NCI-H510A treated with DMSO at 0.1 percent for 48 hours (cell line): ENCODE measurements at places on chromosomes 2 and 18.

DNA sequence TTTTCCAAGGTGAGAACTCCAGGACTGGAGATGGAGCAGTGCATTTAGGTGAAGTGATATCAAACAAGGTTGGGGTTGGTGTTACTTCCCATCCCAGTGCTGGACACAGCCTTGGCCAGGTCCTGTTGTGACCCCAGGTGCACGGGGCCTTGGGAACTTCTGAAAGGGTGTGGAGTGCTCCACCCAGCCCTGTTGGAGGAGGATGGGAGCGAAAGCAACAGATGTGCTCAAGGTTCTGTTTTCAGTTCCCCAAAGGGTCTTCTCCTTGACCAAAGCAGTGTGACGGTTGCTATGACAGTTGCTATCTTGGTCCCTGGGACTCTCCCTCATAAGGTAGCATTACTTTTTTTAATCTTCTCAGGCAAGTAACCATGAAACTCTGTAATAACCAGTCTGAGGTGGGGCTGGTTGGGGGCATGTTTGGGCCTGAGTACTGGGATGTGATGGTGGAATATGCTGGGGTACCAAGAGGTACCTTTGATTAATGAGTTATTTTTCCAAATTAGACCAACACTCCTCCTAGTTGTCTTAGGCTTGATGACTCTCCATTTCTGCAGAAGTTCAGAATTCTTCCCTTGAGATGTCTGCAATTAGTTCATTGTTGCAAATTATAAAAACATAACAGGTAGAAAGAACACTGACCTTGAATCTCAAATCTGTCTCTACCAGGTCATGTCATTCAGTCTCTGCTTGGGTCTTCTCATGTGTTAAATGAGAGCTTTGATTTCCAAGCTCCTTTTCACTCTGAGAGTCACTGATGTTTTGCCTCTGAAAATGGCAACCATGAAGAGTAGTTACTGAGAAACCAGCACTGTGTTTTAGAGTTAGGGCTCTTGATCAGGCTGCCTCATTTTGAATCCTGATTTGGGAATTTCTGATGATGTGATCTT lies 154.5 kb downstream of the RPIA start:
- DNase-seq, result no peak

- DNase-seq, result no peak
Observed at GRCh38 chr2:234071664-234072063, 21.2 kb downstream of the SPP2 start.

- peak; percentile 54 for DNase-seq
Observed at GRCh38 chr2:102020596-102021170, 28.9 kb downstream of the IL1R2 start.

GRCh38 chr2:19038071-19039015 lies 320.1 kb downstream of the OSR1 start:
- no peak for DNase-seq

DNA sequence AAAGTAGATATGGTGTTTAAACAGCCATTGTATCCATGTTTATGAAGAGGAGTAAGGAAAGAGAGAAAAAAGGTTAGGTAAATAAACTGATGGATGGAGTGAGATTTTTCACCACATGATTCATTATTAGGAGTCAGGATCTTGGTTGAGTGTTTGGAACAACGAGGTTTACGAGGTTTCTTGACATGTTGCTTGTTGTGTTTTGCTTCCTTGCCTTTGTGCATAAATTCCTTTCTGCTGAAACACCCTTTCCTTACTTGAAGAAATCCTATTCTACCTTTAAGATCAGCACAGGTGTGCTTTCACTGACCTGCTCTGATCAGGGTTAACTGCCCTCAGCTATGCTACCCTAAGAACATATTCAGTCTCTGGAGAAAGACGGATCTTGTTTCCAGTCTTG lies 66.6 kb downstream of the EFEMP1 start:
- DNase-seq, result no peak

DNA sequence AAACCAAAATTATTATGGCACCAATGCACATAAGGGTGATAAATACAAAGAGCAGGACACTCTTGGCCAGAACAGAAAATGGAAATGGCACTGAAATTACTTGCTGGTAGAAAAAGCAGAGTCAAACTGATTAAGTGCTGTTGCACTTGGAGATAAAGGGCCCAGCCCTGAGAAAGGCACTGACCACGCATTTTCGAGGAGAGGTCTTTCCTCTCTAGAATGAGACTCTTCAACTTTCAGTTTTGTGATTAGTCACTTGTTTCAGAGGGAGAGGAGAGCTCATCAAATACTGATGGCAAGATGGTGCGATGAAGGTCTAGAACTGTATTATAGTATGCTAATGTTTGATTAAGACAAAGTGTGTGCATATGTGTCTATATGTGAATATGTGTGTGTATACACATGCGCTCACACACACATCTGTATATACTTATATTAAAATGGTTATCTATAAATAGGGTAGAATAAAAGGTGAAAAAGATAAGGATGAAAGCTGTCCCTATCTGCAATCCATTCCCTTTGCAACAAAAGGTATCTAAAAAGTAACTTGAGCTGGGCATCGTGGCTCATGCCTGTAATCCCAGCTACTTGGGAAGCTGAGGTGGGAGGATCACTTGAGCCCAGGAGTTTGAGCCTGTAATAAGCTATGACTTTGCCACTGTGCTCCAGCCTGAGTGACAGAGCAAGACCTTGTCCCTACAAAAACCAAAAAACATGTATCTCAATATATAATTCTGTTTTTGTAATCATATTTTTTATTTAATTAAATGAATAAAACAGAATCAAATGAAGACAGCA lies 48.8 kb upstream of the ZDBF2 start:
- no peak for DNase-seq

DNA sequence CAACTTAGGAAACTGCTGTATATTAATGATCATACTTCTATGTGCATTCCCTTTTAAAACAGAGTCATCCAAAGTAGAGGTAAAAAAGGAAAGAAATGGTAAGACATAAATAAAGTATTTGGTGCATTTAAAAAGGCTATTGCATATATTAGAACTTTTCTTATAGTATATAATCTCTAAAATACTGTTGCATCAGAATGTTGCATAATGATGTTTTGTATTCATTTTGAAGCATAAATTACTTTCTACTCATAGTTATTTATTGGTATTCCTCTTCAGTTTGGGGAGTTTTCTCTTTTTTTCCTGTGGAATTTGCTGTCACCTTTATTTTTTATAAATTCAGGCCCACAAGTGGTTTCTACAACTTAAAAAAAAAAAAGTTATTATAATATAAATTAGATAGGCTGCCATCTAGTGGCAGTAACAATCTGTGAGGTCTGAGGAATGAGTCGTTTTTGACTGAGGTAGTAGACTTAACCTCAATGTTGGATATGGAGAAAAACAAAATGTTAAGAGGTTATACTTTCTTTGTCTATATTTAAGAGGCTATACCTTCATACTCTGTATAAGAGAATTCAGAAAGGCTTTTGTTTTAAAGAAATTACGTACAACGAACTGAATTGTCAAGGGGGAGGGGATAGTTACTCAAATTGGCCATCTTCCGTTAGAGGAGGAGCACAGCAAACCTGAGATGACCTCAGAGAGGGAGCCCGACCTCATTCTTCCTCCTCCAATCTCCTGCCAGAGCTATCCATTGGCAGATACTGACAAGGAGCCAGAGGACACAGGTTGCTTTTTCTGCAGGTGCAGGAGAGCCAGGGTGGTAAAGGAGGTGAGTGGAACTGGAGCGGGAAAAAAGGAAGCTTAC lies 23.8 kb downstream of the ANKAR start:
- peak; percentile 23 for DNase-seq

GRCh38 chr2:233919938-233920337 lies 2.8 kb downstream of the TRPM8 start:
- no peak for DNase-seq

- DNase-seq, result peak; percentile 24
Observed at GRCh38 chr2:112884869-112885505, 26.0 kb upstream of the IL37 start.

GRCh38 chr2:150136401-150136800 lies 351.1 kb downstream of the RND3 start:
- DNase-seq, result no peak

- no peak for DNase-seq
Observed at GRCh38 chr2:24147364-24147763, 24.1 kb downstream of the FAM228B start.

- no peak for DNase-seq
Observed at GRCh38 chr2:8438996-8439395, 242.9 kb upstream of the ID2 start.

- DNase-seq, result no peak
Observed at GRCh38 chr18:73932976-73933375, 214.7 kb downstream of the FBXO15 start.
